ENCODE measurements at places on chromosomes 7 and 10. TPM values are rescaled to one million over a fixed set of nuclear protein-coding genes. Genes with fewer than 3 reads are reported as not detected.

- no peak for DNase-seq
These were observed 147.0 kb upstream of the FAM20C start for GRCh38 chr7:45106-46090.

GRCh38 chr10:52420656-52421055 is 106.6 kb downstream of the DKK1 start:
- no peak for DNase-seq

CDNF gene
- 0.89 TPM for total RNA-seq

TEX36 gene
- total RNA-seq, result not detected

DNA sequence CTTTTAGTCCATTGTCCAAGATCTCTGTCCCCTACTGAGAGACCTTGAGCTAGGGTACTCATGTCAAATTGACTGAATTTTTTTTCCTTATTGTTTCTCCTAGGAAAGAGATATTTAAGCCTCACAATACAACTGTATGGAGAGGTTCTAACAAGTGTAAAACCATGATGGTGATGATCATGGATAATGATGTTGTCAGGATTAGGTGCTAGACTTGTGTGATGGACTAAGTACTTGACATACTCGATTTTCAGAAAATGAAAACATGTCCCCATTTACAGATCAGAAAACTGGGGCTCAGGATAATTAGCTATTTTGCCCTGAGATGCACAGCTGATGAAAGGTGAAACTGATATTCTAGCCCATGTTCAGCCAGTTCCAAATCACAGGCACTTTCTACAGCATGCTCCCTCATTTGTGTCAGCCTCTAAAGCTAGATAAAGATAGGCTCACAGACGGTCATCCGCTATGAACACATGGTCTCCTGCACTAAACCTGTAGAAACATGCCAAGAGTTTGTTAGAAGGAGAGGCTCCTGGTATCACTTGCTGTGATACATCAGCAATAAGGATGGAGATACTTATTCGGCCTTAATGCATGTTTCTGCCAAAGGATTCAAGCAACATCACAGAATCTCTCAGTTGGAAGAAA is 67.6 kb downstream of the CREB3L2 start:
- no peak for DNase-seq

ARMC3 gene
- not detected for total RNA-seq

Data from HFFc6 (cell line).